Karpas-422 (cell line): ENCODE measurements at places on chromosomes 2 and 18. TPM values are rescaled to one million over a fixed set of nuclear protein-coding genes. Genes with fewer than 3 reads are reported as not detected.

DNA sequence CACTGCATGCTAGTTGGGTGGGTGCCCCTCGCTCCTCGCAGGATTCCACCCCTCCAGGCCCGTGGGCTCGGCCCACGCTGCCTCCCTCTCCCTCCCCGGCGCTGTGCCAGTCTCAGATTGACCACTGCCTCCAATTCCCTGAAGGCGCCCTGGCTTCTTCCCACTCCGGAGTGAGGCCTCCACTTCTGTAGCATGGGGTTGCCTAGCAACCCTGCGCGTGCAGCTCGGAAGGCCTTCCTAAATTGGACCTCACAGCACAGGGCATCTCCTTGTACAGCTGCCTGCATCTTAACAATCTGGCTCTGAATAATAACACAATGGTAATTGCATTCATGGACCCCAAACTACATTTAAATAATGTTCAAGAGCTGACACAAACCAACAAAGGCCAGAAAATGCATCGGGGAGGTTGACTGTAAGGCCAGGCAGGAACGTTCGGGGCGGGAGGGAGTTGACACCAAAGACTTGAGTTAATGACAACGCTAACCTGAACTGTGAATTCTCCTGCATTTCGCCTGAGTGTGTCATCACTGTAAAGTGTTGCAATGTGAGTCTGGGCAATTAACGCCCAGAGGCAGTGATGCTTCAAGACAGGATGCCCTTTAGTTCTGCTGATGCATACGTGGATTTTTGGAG, 222.9 kb downstream of the ZBTB7C start:
- H3K27ac ChIP-seq = no peak overlapping the region
- DNase-seq = no peak
- no peak overlapping the region for H3K4me3 ChIP-seq
- no peaks in the 10 kb centered on the region for H3K36me3 ChIP-seq
- peaks cover 3% of the 10 kb centered on the region; the same call in 1 of the 2 replicates for H3K27me3 ChIP-seq

- H3K27me3 ChIP-seq = no peaks in the 10 kb centered on the region
- no peak for DNase-seq
- H3K4me3 ChIP-seq = no peak overlapping the region
- H3K4me1 ChIP-seq = no peaks in the 10 kb centered on the region
- H3K27ac ChIP-seq = no peak overlapping the region
Measured at GRCh38 chr2:214747992-214748391, 61.5 kb downstream of the BARD1 start.

DNA sequence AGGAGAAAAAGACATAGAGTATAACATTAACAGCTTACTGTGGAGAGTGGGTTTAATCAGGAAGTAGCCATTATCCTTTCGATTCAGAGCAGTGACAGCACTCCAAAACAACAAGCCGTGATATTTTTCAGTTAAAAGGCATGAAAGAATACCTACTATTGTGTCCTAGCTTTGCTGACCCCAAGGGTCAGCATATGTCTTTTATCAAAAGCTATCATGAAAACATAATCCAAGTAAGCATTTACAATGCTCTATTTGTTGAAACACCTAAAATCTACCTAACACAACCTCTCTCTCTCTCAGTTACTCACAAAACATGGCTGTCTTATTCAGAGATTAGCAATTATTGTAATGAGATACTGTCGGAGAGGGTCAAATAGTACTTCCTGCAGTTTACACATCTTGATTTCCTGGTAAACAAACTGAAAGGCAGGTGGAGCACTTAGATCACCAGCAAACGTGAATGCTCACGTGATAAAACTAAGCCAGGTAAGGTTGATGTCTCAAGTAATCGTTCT, 100.0 kb downstream of the BAZ2B start:
- DNase-seq = no peak
- H3K4me1 ChIP-seq = 0 out of 2 replicates have a peak, but pooled peaks cover 3% of the 10 kb centered on the region
- H3K36me3 ChIP-seq = no peaks in the 10 kb centered on the region
- no peak overlapping the region for H3K27ac ChIP-seq
- peak overlapping the region; percentile 33; the same call in 1 of the 2 replicates for H3K4me3 ChIP-seq

DNA sequence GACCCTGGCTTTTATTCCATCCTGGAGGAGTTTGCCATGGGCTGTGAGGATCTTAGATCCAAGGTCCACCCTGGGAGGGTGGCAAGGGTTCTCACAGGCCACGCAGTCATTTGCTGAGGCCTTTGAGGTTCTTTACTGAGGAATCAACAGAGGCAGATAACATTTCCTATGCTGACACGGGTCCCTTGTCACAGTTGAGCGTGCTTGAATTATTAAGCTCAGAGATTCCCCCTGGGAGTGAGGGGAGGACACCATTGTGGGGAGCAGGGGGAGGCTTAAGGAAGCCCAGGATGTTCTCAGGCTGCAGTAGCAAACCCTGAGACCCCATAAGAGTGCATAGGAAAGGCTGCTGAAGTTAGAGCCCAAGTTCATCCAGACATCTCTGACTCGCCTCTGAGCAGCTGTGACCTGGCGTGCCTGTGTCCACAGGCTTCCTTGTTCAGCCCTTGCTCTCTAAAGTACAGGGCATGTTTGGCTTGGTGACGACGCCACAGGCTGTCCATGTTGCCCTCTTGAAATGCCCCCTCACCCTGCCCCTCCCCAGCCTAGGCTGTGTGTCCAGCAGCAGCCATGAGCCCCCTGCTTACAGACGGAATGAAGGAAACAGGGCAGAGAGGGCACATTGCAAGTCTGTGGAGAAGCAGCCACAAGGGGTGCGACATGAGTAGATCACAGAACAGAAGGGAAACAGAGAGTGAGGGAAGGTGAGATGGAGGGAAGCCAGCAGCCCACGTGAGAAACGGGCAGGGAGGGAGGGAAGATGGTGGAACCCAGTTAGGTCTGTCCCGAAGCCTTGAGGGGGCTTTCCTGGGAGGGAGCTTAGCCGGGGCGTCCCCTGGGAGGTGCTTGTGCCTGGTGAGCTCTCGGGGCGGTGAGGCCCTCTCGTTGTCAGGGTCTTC, 34.0 kb downstream of the NAPG start:
- H3K4me1 ChIP-seq = peaks cover 20% of the 10 kb centered on the region
- peak; percentile 56 for DNase-seq
- H3K4me3 ChIP-seq = peak overlapping the region; percentile 36; the same call in 1 of the 2 replicates
- H3K27ac ChIP-seq = peak overlapping the region; percentile 55

DNA sequence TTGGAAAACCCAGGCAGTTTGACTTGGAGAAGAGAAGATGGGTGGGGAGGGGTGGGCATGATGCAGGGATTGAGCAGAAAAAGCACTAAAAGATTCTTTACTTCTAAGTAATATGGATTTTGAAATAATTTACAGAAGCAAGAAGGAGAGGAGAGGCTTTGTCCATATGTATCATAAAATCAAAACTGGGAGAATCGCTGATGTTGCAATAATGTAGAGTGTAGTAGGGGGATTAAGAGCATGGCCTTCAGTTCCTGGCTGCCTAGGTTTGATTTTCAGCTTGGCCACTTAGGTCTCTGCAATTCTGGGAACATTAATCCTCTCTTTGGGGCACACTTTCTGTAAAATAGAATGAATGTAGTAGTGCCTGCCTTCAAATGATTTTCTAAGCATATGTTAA, 1760.4 kb upstream of the CELF4 start:
- no peaks in the 10 kb centered on the region for H3K36me3 ChIP-seq
- H3K4me3 ChIP-seq = no peak overlapping the region
- H3K4me1 ChIP-seq = no peaks in the 10 kb centered on the region
- H3K27me3 ChIP-seq = no peaks in the 10 kb centered on the region

DNA sequence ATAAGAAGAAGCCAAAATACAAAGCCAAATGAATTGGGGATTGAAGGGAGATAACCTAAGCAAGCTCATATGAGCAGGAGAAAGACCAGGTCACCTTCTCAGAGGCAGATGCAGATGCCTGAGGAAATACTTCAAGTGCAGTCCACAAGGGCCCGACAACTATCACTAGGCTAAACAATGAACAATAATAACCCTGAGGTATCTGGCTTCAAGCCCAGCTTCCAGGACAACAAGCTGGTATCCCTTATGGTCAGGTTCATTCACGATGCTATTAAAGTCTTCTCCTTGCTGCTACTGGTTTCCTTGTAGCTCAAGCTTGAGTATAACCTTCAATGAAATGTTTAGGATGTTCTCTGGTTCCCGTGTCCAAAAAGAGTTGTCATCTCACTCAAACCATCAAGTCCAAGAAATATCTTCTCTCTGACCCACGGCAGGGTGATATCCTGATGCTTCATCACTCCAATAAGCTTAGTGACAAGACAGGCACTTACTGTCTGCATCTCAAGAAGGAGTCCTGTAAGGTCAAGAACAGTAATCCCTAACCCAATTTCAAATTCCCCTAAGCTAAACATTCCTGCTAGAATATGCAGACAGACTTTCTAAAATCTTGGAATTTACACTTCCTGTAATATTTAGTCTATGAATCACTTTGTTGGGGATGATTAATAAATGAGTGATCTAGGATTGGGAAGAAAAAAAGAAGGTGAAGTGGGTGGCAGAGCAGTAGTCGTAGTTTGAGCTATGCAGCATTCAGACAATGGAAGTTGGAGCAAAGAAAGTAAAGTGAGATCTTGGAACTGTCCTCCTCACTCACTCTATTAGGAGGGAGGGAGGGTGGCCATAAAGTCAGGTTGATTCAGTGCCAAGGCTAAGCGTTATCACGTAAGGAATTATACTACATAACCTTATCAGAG, 33.1 kb downstream of the CHN1 start:
- DNase-seq = no peak
- no peaks in the 10 kb centered on the region for H3K36me3 ChIP-seq
- no peak overlapping the region for H3K27ac ChIP-seq
- H3K27me3 ChIP-seq = no peaks in the 10 kb centered on the region

DNA sequence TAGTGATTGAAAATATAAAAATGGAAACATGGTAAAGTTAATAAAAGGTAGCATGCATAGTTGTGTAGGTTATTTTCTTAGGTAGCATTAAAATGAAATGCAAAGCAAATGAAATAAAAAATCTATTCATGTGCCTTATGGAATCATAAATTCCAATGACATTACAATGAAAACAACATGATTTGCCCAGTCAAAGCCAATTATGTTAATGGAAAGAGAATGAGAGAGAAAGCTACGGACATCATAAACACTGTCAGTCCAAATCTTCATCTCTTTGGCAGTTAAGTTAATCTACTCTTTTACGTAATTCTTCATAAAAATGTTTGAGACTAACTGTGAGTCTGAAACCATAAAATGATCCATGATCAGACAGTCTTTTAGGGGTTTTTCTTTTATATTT, 636.7 kb upstream of the SYT4 start:
- no peak for DNase-seq
- H3K27me3 ChIP-seq = no peaks in the 10 kb centered on the region
- H3K27ac ChIP-seq = no peak overlapping the region
- no peak overlapping the region for H3K4me3 ChIP-seq

DNA sequence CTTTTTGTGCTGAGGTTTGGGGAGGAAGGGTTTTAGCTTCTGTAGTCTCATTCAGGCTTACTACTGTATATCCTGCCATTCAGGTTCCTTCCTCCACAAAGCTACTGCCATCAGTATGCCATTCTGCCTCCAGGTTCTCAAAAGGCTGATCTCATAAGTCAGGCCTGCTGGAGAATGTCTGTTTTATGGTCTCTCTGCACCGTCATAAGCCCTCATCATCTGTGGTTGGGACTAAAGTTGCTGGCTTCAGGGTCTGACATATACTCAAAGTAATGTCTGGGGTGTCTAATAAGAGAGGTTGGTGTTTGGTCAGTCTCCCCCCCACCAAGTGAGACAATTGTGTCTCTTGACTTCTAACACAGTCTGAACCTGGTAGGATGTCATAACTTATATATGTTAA, 36.2 kb upstream of the CCBE1 start:
- peaks cover 6% of the 10 kb centered on the region for H3K4me1 ChIP-seq
- no peaks in the 10 kb centered on the region for H3K27me3 ChIP-seq
- H3K36me3 ChIP-seq = no peaks in the 10 kb centered on the region
- no peak for DNase-seq
- no peak overlapping the region for H3K27ac ChIP-seq
- H3K4me3 ChIP-seq = no peak overlapping the region

DNA sequence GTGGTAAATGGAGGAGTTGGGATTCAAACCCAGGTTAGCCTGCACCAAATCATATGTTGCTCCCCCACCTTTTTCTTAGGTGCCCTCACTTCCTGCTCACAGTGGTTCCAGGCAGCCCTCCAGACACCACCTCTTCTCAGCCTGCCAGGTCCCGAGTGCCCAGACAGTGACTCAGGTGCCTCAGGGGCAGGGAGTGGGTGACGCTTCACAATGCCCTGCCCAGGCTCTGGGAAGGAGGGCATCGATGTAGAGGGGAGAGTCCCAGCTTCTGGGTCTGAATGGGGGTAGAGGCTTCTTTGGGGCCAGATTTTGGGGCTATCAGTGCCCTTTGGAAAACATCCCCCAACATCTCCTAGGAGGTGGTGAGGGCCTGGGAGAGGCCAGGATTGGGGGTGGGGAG, 5.2 kb upstream of the DNAJB2 start:
- H3K27me3 ChIP-seq = no peaks in the 10 kb centered on the region
- DNase-seq = no peak
- no peaks in the 10 kb centered on the region for H3K36me3 ChIP-seq
- no peak overlapping the region for H3K27ac ChIP-seq
- H3K4me3 ChIP-seq = no peak overlapping the region

DNA sequence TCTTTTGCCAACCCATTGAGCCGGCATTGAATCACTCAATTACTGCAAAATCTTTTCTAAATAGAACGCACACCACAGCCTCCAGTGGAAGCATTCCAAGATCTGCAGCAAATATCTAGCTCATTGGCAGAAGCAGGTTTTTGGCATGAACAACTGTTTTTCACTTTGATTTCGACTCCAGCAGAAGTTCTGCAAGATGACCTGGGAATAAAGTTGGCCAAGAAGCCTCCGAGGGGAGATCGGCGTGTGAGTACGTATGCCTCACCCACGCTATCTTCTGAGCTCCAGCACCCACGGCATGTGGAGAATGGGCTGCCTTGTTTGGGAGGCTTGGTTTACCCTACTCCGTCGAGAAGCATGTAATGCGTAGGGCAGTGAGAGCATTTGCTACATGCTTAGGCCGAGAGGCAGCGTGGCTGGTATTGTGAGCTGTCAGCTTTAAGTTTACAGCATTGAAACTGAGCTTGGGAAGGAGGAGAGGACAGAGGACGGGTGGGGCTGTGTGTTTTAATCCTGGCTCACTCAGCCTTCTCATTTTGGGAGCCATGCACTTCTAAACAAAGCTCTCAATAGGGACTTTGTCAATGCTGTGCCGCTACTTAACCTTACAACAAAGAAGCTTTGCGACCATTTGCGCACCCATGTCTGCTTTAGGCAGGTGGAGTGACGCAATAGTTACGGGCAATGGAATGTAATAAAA, 10.5 kb downstream of the PCARE start:
- DNase-seq = no peak
- no peaks in the 10 kb centered on the region for H3K27me3 ChIP-seq
- H3K27ac ChIP-seq = no peak overlapping the region

GRCh38 chr18:23847321-23847986, 158.2 kb downstream of the LAMA3 start:
- H3K27ac ChIP-seq = no peak overlapping the region
- no peaks in the 10 kb centered on the region for H3K27me3 ChIP-seq
- no peak overlapping the region for H3K4me3 ChIP-seq
- no peaks in the 10 kb centered on the region for H3K4me1 ChIP-seq

The KCNF1 gene
- total RNA-seq = not detected in 2 replicates

The CFAP221 gene
- total RNA-seq = 0.72 TPM in 1 of 2 replicates, not detected in the other

The GCG gene
- total RNA-seq = not detected in 2 replicates

The KLHL29 gene
- total RNA-seq = 3.2 and 3.8 TPM in 2 replicates

The DSG4 gene
- total RNA-seq = 4.5 and 8.3 TPM in 2 replicates

The GKN1 gene
- total RNA-seq = not detected in 2 replicates

The OTOS gene
- total RNA-seq = not detected in 2 replicates
